Activated naive CD8-positive, alpha-beta T cell treated with anti-CD3 and anti-CD28 coated beads, Interleukin-2, amount 10 ng/mL, durations not matched to agents 7 days and 5 days (primary cell): ENCODE measurements at places on chromosomes 16 and 17. TPM values are rescaled to one million over a fixed set of nuclear protein-coding genes. Genes with fewer than 3 reads are reported as not detected.

DNA sequence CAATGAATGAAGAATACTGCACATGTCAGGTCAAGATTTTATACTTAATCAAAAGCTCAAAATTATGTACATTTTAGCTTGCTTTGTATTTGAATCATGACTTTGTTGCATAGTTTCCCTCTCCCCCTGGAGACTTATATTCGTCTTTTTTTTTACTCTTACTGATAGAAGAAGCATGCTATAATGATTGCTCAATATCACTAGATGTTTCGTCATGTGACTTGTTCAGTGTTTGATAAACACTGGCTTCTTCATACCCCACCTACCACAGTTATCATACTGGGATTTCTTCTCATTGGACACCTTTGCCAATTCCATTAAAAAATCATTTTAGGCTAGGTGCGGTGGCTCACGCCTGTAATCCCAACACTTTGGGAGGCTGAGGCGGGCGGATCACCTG is 148.7 kb downstream of the FTO start:
- DNase-seq, result no peak

B3GNT9 gene
- total RNA-seq, result 9.0 TPM

DNA sequence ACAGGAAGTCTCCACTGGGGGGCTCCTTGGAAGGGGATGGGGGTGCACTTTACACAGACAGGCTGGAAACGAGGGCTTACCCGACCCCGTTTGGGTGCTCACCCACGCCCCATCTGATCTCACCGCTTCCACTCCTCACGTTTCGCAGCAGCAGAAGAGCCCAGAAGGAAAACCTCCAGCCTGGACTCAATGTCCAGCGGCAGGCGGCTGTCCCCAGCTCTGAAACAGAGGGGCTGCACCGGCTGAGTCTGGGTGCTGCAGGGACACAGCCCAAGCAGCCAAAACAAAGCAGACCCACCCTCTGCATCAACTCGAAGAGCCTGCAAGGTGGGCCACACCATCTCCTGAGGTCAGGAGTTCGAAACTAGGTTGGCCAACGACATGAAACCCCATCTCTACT is 3.9 kb downstream of the MEAK7 start:
- no peak for DNase-seq

DNA sequence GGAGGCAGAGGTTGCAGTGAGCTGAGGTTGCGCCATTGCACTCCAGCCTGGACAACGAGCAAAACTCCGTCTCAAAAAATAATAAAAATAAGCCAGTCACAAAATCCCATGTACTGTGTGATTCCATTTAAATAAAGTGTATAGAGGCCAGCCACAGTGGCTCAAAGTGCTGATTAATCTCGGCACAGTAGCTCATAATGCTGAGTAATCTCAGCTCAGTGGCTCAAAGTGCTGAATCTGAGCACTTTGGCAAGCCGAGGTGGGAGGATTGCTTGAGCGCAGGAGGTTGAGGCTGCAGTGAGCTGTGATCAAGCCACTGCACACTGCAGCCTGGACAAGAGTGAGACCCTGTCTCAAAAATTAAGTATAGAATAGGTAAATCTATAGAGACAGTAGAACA is 4.9 kb downstream of the TMED6 start:
- DNase-seq, result no peak

DNA sequence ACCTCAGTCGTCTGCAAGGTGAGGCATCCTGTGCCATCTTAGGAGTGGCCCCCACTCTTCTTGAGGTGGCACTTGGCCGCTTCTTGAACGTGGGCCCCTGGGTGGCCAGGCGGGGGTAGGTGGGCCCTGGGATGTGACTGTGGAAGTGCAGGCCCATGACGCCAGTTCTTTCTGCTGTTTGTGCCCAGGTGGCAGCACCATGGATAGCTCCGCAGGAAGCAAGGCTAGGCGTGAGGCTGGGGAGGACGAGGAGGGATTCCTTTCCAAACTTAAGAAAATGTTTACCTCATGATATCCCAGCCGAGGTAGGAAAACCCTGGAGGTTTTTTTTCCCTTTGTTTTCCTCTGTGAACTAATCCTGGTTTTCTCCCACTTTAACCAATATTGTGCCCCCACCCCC is 19.8 kb downstream of the NMRAL1 start:
- no peak for DNase-seq

LPCAT2 gene
- 0.30 TPM for total RNA-seq

- DNase-seq, result no peak
Observed at GRCh38 chr17:45902892-45903346, 8.6 kb downstream of the MAPT start.

GRCh38 chr17:69654981-69655855 is 240.7 kb downstream of the MAP2K6 start:
- DNase-seq, result no peak

DNA sequence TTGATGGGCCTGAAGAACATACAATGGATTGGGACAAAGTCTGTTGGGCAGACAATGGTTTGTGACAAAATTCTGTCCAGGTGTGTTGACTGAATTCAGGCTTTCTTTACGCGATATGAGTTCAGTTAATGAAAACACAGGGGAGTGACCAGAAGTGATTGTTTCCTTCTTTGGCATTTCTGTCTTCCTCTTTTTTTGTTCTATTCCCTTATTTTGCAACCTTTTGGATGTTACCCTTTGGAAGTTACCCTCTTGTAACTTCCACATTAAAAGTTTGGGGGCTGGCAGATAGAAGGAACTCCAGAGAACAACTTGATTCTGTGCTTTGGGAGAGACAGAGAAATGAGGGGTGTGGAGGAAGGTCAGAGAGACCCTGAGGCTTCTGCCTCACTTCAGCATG is 126.7 kb downstream of the PITPNC1 start:
- DNase-seq, result no peak

DNA sequence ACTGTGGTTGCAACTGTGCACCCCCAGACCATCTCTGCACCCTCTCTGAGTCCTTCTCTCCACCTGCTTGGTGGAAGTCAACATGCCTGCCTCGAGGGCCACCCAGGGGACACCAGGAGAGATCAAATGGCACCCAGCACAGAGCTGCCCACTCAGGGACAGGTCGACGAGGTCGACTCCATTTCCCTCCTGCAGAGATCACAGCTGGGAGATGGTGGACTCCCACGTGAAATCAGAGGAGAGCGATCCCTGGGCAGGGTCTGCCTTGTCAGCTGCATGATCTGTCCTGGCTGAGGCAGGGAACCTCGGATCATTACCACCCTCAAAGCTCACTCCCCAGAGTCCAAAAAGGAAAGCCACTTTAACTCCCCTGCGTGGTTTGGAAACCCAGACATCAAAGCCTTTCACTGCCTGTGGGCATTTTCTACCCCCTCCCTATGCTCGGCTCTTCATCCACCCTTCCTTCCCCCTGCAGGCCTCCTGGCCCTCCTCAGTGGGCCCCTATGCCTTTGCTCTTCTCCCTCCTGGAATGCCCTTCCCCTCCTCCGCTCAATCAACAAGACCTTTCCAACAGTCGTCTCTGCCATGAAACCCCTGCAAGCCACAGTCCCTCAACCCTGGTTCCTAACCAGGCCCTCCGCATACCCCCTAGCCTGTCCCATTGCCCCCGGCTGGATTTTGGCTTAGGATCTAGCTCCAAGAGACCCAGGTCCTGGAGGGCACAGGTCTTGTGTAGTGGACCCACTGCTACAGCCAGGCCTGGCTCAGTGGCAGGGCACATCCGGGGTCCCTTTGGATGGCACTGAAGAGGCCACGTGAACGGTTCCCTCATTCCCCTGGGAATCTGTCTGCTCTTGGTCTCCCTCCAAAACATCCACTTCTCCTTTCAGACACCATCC is 103.8 kb upstream of the RPL38 start:
- DNase-seq, result no peak

GRCh38 chr16:9499941-9500593 is 408.6 kb downstream of the HAPSTR1 start:
- no peak for DNase-seq

GRCh38 chr16:67456391-67457081 is 24.4 kb downstream of the ATP6V0D1 start:
- no peak for DNase-seq

GRCh38 chr17:38507436-38507835 is 79.2 kb downstream of the ARHGAP23 start:
- DNase-seq, result no peak

CIBAR2 gene
- not detected for total RNA-seq

DNA sequence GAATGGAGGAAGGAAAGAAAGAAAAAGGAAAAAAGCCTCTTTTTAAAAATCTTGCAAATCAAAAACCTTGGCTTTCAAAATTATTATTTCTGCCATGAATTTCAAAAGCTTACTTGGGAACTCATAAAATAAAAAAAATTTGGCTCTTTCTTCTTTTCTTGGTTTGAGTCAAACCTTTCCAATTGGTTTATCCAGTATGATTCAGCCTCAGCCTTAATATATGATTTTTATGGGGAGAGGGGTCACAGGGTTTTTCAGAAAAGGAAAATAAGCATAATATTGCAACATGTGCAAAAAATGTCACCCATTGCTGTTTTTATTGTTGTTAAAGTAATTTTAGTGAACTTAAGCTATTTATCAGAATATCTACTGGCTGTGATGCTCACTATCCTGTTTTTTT is 31.2 kb upstream of the HAPSTR1 start:
- DNase-seq, result no peak

DNA sequence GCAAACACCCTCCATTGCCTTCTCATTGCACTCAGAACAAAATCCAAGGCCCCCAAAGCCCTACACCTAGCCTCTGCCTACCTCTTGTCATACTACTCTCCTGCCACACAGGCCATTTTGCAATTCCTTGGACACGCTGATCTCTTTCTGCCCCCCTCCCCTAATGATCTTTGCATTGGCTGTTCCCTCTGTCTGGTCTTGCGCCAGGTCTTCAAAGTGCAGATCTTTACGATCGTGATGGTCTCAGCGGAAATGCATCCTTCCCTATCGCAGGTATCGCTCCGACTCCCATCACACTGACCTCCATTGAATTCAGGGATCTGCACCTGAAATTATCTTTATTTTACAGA is 777 bp upstream of the MOSMO start:
- DNase-seq, result no peak

- DNase-seq, result no peak
Observed at GRCh38 chr16:1469693-1470201, 5.1 kb downstream of the CLCN7 start.

DBNDD1 gene
- total RNA-seq, result 0.62 TPM
